ENCODE measurements at places on chromosomes 7 and 10.

- no peak for DNase-seq
Observed at GRCh38 chr10:33290321-33291052, 44.0 kb downstream of the NRP1 start.

GRCh38 chr10:52170776-52171175 is 143.3 kb upstream of the DKK1 start:
- DNase-seq = no peak

GRCh38 chr7:131109759-131110296 is 217.8 kb upstream of the MKLN1 start:
- DNase-seq = peak; percentile 76

DNA sequence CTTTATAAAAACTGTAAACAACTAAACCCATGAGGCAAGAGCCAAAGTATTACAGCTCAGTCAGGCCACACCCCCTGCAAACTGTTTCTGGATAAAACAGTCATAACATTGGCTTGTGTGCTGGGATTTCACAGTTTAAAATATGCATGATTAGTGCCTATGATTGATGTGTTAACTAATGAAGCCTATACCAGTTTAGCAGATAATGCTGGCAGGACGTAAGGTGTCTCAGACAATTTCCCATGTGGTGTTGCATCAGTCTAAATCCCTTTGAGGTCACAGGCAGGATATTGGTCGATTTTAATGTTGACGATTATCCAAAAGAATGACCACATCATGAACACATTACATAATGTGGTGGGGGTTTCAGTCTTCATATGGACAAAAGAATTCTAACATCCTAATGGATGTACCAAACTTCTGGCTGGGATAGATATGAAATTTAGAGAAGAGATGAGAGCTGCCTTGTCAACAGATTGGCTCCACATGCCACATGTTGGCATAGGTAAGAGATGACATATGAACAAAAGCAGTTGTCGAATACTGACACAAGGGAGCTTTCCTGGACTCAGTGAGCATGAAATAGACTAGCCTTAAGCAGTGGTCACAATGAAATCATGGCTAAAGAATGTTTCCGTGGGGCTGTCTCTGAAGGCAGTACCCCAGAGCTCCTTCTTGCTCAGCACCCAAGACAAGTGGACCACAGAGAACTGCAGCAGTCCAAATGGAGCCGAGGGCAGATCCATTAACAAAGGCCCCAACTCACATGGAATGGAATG is 445.6 kb downstream of the GFRA1 start:
- no peak for DNase-seq

DNA sequence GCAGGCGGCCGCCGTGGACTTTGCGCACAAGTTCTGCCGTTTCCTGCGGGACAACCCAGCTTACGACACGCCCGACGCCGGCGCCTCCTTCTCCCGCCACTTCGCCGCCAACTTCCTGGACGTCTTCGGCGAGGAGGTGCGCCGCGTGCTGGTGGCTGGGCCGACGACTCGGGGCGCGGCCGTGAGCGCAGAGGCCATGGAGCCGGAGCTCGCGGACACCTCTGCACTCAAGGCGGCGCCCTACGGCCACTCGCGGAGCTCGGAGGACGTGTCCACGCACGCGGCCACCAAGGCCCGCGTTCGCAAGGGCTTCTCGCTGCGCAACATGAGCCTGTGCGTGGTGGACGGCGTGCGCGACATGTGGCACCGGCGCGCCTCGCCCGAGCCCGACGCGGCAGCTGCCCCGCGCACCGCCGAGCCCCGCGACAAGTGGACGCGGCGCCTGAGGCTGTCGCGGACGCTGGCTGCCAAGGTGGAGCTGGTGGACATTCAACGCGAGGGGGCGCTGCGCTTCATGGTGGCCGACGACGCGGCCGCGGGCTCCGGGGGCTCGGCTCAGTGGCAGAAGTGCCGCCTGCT is 14.1 kb downstream of the SH2B2 start:
- DNase-seq = no peak

DNA sequence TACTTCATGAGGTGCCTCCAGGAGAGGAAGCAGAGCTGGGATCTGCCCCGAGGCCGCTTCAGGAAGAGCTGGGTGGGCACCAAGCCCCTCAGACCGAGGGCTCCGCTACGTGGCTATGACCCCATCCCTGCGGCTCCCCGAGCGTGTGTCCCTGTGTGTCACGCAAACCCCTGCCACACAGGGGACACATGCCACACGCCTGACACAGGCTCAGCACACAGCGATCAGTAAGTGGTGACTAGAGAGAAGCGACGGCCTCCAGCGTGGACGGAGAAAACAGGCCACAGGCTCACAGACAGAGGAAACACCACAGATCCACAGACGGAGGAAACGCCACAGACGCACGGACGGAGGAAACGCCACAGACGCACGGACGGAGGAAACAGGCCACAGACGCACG is 18.5 kb downstream of the DIP2C start:
- no peak for DNase-seq

DNA sequence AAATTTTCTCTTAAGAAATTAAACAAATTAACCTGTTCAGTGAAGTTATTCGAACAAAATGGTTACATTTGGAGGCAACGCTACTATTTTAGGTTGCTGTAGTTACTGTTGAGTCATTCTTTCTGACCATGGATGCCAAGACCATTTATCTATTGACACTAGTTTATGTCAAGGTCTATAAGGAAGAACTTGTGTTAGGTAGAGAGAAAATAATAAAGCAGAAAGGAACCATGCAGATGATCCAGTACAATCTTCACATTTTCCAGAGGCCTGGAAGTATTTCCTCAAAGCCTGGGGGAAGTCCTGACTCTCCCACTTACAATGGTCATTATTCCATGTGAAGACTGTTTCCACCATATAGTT is 608.0 kb upstream of the GALNT17 start:
- DNase-seq = no peak

GRCh38 chr7:6393667-6394056 is 54.1 kb downstream of the DAGLB start:
- no peak for DNase-seq

DNA sequence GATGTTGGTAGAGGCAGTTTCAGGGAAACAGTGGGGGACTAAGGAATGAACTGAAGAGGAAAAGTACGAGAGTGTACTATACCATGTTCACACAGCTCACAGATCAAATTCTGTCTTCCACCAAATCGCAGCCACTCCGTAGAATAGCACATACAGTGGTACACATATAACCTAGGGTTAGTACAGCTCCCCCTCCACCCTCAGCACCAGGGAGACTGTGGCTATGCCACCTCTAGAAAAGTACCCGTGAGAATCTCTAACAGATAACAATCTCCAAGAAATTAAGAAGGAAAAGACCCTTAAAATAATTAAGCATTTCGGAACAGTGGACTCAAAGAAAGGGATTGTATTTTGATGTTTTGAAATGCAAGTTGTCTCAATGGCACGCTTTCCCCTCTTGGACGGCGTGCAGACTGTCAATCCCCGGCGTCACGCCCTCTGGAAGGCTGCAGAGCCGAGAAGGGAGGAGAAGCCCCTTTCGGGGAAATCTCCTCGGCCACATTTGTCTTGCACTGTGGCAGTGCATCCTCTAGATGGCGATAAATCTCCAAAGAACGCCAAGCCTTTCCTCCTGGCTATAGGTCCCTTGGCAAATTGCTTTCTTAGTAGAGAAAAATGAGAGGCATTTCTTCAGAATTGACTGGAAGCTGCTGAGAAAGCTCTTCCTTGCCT is 345.0 kb downstream of the REEP3 start:
- peak; percentile 26 for DNase-seq

- DNase-seq = no peak
Observed at GRCh38 chr10:119189811-119190282, 11.2 kb upstream of the PRDX3 start.

- DNase-seq = no peak
Observed at GRCh38 chr10:24344695-24345463, 135.9 kb downstream of the KIAA1217 start.

DNA sequence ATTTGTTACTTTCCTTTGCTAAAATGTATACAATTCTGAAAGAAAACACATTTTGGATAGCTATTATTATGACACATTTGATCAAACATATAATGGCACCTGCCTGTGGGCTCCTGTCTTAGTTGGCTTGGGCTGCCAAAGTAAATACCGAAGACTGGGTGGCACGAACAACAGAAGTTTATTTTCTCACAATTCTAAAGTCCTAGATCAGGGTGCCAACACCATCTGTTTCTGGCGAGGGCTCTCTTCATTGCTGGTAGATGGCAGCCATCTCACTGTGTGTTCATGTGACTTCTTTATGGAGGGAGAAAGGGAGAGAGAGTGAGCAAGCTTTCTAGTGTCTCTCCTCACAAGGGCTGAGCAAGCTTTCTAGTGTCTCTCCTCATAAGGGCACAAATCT is 195.8 kb upstream of the FAM3C start:
- no peak for DNase-seq

DNA sequence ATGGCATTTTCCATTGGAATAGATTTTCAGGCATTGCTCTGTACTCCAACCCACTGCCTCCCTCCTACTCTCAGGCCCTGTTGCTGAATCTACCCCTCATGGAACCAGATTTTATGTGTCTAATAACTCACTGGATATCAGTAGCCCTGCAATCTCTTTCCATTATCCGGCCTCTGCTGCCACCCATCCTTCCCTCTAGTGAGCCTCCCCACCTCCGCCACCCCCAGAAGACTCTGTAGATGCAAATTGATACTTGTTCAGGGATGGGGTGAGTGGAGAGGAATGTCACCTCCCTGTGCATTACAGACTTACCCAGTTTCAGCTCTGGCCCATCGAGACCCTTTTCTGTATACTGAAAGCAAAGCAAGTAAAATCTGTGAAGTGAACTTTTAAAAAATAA is 52.3 kb upstream of the PHYHIPL start:
- DNase-seq = no peak

DNA sequence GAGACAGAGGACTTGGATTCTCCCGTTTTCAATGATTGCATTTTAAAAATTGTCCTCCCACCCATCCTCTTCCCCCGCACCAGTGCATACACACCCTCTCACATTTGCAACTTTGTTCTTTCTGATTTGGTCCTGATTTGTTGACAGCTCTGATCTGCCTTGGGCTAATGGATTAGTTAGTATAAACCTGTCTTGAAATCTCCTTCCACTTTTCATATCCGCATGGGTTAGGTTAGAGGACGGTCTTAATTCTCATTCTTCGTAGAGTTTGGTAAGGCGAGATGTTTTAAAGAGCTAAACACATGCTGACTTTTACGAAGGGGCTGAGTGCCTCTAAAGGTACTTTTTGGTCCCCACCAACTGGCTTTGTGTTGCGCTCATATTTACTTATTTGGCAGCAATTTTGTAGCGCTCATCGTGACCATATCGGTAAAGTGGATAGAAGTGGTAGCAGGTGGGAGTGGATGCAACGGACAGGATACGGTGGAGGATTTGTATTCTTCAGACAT is 1.1 kb downstream of the AHR start:
- no peak for DNase-seq

DNA sequence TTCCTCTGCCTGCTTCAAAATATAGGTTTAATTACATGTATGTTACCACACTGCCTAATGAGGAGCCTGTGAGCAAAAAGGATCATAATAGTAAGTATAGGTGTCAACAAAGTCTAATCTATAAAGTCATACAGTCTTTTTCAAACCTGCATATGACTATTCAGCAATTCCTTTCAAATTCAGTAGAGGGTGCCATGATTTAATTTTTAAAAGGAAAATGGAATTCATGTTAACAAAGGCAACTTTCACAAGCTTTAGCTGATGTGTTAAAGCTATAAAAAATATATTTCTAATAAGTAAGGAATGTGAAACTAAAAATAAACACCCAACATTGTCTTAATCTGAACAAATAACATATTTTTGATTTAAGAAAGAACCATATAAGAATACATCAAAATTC is 52.1 kb downstream of the MPP7 start:
- DNase-seq = no peak

GRCh38 chr7:55066524-55066923 is 47.7 kb downstream of the EGFR start:
- DNase-seq = no peak

DNA sequence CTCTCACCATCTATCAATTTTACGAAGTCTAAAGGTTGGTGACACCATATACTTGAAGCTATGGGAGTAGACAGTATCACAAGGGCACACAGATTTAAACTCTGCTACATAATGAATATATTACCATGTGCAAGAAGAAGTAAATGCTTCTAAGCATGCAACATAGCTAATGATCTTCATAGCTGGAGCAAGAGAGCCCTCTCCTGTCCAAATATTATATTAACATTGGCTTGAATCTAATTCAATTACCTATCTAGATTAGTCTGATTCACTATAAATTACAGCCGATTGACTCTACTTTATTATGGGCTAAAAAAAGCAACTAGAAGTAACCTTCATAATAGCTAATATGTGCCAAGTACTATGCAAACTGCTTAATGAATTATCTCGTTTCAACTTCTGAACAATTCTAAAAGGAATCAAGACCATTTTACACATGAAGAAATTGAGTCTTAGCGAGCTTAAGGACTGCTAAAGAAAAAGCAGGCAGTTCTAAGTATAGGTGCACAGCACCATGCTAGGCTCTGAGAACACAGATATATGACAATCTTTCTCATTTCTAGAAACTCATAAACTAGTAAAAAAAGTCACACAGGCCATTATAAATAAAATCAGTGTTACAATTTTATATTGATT is 21.9 kb downstream of the FRA10AC1 start:
- no peak for DNase-seq

DNA sequence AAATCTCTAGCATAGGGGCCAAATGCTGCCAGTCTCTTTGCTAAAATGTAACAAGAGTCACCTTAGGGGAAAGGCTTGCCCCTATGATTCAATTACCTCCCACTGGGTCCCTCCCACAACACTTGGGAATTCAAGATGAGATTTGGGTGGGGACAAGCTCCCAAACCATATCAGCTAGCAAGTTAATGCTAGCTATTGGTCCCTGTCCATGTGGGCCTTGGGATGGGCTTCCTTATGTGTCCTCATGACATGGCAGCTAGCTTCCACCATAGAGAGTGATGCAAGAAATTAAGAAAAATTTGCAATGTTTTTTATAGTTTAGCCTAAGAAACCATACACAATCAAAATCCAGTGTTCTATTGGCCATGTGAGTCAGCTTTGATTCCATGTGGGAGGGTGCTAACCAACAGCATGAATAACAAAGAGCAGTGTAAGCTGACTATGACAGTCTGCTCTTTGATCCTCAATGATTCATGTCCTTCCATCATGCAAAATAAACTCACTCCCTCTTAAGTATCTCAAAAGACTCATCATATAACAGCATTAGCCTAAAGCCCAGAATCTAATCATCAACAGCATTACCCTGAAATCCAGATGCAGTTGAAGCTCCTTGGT is 21.7 kb upstream of the ZNF365 start:
- no peak for DNase-seq

DNA sequence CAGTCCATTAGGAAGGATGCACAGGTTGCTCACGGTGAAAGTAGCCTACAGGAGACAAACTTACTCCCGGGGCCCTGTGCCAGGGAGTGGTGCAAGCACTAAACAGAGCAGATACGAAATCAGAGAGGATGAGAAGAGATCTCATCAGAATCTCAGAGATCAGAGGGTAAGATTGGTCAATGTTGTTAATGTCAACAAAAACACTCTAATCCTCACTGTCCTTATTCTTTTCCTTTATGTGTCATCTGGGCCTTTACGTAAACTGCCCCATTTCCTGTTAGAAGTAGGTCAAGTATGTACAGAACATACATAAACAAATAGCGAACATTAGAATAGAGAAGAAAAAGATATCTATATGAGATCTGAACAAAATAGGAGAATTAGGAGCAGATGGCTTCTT is 163.1 kb downstream of the PPP1R17 start:
- DNase-seq = no peak
